ENCODE measurements at places on chromosomes 11 and 22.

GRCh38 chr22:20803696-20804324 is 29.9 kb downstream of the SERPIND1 start:
- DNase-seq, result no peak

- DNase-seq, result no peak
Measured at GRCh38 chr22:38485783-38486182, 17.9 kb downstream of the KDELR3 start.

GRCh38 chr11:1480191-1480554 is 6.4 kb downstream of the MOB2 start:
- DNase-seq, result peak; percentile 31

GRCh38 chr11:69821511-69822040 is 2.4 kb upstream of the FGF3 start:
- no peak for DNase-seq

DNA sequence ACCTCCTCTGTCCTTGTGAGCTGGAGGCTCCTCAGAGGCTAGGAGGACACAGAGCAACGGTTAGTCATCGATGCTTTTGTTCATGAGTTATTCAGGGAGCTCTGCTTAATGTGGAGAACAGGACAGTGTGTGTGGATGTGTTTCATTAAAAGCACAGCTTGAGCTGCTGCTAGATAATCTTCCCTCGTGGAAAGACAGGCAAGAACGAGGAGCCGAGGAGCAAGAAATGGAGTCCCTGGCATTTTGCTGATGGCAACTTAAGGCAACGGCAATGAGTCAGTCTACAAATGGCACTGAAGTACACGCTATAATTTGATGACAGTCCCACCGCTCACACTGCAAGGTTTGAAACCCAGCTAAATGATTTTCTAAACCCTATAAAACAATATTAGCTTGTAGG is 106.2 kb downstream of the IGLL1 start:
- DNase-seq, result no peak

DNA sequence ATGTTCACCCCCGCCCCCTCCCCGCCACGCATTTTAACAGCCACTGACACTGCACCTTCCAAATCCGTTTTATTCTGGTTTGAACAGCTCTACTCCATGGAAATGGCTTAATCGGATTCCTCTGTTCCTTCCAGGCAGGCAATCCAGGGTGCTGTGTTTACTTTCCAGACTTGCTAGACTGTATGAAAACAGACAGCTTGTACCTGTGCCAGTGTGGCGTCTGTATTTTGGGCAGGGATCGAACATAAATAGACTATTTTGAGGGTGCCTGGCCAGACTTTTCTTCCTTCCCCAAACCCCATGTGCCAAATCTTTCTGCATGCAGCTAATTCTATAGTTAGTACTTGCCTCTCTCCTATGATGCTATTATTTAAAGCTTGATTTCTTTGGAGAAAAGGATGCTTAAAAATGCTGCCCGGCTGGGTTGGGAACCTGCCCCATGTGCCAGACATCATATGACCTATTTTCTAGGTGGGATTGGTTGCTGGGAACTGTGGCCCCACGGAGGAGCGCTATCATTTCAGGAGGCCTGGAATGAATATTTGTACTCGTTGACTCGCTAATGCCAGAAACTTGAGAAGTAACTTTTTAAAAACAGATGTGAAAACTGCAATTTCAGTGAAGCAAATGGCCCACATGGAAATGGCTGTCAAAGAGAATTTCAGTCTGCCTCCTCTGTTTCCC is 814.8 kb downstream of the BRD1 start:
- no peak for DNase-seq

GRCh38 chr22:37741312-37741795 is 44.5 kb downstream of the TRIOBP start:
- peak; percentile 97 for DNase-seq

DNA sequence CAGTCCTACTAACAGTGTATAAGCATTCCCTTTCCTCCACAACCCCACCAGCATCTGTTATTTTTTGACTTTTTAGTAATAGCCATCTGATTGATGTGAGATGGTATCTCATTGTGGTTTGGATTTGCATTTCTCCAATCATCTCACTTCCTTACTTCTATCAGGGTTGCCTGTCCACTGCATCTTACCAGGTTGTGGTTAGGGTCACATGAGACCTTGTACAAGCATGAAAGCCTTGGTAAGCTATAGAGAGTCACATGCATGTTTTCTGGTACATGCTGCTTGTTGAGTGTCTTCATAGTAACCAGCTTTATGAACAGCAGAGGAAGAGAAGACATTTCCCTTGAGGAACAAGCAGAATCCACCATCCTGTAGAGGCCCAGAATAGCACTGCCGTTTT is 102.9 kb upstream of the PAX6 start:
- no peak for DNase-seq

GRCh38 chr22:19815823-19816290 is 38.8 kb downstream of the GNB1L start:
- no peak for DNase-seq

- DNase-seq, result no peak
Measured at GRCh38 chr11:118931571-118931970, 5.8 kb upstream of the BCL9L start.

DNA sequence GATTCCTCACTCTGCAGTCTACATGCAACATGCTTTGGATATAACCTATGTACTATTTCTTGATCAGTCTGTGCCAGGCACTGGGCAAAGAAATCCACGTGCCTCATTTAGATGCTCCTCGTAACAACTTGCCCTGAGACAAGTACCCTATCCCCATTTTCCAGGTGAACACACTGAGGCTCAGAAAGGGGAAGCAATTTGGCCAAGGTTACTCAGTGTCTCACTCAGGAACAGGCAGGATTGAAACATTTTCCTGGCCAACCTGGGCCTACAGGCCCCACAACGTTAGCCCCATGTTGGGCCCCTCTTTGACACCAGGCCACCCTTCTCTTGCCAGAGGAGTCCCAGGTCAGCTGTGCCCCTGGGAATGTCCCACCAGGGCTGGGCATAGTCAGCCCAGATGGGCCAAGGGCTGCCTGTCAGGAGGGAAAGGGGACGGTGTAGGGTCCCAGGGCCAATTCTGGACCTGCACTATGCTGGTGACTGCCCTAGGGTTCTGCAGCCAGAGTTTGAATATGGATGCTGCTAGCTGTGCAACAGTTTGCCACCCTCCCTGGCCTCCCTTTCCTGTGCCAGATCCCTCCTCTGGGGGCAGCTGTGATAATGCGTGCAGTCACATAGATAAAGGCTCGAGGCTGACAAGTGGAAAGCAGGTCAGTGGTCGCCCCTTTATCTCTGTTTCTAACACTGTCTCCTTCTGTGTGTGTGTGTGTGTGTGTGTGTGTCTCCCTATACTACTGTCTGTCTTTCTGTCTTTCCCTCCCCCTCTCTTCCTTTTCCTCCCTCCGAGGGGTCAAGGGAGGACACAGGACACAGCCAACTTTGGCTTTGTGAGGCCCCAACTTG is 10.4 kb upstream of the EMID1 start:
- DNase-seq, result no peak

- DNase-seq, result no peak
Measured at GRCh38 chr11:111633756-111634362, 31.6 kb downstream of the SIK2 start.

DNA sequence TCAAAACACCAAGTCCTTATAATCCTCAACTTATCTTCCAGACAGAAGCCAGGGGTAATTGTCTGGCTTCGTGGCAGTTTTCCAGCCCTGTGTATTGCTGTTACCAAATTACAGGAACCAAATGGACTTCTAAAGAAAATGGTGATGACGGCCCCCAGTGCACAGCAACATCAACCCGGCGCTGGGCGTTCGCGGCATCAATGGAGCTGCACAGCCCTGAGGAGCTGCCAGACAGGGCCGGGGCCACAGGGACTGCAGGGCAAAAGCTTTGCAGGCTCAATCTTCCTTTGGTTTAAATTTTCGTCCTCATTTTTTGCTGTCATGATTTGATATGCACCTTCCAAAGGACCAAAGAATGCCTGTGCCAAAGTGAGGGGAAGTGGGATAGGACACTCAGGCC is 292.5 kb downstream of the BRD1 start:
- no peak for DNase-seq

DNA sequence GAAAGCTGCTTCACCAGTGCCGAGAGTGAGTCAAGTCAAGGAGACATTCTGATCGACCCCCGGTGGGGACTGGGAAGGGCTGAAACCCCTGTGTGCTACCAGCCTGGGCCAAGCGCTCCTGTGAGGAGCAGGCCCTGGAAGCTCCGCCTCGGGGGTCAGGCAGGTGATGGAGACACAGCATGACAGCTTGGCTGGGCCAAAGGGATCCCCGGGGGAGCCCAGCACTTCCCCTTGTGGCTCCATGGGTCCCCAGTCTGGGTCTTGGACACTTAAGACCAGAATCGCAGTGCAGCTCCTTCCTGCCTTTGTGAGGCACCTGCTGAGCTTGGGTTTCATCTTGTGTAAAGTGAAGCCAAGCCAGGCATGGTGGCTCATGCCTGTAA is 89.2 kb downstream of the MORC2 start:
- no peak for DNase-seq

DNA sequence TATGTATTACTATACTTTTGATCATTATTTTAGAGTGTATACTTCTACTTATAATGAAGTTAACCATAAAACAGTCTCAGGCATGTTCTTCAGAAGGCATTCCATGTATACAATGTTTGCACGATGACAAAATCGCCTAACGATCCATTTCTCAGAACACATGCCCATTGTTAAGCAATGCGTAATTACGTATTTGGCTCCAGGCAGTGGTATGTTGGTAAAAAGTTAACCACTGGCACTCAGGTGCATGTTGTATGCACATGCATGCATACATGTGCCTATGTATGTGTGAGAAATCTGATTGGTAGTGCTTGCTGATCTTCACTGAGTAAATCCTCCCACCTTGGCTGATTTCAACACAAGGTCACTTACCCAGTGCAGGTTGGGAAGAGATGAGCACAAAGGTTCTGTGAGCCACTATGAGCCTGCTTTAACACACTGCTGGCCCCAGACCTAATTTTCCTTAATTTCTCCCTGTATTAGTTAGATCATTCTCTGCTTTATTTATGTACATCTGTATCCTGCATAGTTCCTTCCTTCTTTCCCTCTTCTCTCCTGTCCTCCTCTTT is 164.6 kb downstream of the ARHGAP42 start:
- no peak for DNase-seq

DNA sequence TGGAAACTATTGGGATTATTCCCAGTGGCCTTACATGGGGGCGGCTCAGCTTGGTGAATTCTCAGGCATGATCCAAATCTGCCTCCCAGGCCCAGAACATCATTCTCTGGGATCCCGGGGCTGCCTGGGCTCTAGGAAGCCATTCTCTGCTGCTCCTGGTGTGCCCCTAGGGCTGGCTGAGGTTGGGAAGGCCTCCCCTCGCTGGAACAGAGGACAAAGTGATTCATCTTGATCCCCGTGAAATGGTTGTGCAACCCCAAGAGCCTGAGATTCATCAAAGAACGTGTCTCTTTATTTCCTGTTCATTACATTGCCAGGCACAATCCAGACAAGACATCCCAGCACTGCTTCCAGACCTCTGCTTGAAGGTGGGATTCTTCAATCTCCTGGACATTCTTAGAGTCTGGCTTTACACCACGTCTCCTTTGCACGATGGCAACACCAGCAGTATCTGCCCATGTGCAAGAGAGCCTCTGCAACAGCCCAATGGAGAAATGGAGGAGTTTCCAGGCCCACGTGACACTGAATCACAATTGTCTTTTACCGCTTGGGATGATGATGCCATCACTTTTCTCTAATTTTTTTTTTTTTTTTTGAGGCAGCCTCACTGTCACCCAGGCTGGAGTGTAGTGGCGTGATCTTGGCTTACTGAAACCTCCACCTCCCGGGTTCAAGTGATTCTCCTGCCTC is 52.3 kb downstream of the TST start:
- no peak for DNase-seq

DNA sequence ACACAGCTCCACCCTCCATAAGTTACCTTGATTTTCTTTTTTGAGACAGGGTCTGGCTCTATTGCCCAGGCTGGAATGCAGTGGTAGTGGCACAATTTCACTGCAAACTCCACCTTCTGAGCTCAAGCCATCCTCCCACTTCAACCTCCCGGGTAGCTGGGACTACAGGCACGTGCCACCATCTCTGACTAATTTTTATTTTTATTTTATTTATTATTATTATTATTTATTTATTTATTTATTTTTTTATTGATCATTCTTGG is 9.6 kb downstream of the RPS3 start:
- no peak for DNase-seq

DNA sequence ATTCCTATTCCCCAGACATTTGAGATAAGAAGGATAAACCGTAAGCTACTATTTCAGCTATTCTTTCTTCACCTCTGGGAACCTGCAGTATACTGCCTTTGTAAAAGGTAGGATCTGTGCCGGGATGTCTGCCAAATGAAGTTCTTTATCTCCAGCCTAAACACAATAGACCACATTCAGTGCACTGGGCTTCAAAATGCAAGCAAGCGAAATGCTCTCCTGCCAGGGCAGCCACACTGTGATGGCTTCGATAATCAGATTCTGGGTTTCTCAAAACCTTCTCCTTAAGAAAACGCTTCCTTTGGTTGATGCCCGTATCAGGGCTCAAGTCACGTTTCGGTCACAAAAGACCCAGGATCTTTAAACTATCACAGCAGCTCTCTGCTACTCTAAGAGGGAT is 299.5 kb upstream of the B3GAT1 start:
- DNase-seq, result no peak

- DNase-seq, result no peak
Measured at GRCh38 chr11:107307991-107308390, 149.6 kb downstream of the CWF19L2 start.

- no peak for DNase-seq
Measured at GRCh38 chr11:115974703-115975102, 470.5 kb upstream of the CADM1 start.

DNA sequence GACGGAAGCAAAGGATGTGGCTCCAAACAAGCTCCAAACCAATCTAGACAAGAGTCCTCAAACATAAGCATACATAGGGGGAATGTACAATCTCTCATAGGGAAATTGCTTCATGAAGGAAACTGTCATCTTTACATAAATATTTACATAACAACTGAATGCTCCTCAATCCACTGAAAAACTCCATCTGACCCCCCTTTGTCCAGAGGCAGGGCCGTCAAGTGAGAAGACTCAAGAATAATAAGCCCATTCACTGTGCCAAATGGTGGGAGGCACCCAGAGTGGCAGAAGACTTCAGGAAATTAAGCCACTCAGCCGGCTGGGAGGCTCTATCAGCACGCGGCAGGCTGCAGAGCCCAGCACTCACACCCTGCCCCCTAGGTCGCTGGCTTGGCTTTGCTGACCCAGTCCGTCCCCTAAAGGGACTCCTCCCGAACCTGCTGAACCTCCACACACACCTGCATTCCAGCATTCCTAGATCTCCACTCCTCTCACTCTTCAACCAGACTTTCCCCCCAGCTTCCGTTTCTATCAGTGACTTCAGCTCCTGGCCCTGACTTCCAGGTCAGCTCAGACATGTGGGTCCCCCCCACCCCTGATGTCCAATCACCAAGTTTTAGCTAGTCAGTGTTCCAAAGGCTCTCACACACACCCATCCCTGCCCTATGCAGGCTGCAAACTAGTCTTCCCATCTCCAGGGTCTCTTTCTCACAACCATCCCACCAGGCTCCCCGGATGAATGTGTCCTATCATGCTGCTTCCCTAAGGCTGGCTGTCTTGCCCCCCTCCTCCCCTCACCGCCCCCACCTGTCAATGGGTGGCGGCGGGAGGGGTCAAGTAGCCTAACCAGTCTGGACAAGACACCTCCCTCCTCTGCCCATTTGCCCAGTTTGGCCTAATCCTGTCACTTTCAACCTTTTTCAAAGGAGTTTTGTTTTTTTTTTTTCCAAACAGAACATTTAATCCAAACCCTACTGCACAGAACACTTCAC is 11.3 kb downstream of the VPS37C start:
- no peak for DNase-seq

- DNase-seq, result no peak
Measured at GRCh38 chr11:27468209-27468994, 4.2 kb downstream of the LGR4 start.
